ENCODE measurements at places on chromosomes 16 and 17.

- no peak for DNase-seq
Observed at GRCh38 chr17:31401456-31402254, 10.2 kb downstream of the RAB11FIP4 start.

- DNase-seq = no peak
Observed at GRCh38 chr16:81940781-81941560, 70.3 kb downstream of the SDR42E1 start.

GRCh38 chr17:43367737-43368242 is 31.0 kb upstream of the ARL4D start:
- DNase-seq = no peak

DNA sequence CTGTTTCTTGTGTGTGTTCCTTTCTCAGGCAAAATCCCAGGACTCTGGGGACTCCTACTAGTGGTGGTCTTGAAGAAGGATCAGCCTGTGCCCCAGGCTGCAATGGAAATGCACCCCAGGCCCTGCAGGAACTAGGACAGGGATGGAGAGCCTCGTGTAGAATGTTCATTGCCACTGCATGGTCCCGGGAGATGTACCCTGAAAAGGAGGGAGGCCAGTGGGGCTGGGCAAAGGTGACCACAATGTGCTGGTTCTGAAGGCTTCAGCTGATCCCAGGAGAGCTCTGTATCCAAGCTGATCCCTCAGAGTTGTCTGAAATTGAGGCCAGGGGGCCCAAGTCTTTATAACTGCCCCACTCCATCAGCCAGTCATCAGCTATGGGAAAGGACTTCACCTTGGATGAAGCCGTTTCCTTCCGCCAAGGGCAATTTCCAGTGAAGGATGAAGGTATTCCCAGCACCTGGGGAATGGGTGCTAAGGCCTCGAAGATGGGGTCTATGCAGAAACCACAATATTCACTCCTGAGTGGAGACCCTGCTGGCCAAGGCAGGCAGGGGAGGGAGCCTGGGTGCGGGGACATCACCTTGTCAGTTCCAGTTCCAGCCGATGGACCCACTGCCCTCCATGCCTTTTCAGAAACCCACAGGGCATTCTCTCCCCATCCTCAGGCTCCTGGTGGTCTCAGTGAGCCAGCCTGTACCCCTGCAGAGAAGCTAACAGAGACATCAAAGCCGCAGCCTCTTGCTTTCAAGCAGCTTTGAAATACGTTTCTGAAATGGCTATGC is 59.9 kb upstream of the CDH5 start:
- DNase-seq = no peak

DNA sequence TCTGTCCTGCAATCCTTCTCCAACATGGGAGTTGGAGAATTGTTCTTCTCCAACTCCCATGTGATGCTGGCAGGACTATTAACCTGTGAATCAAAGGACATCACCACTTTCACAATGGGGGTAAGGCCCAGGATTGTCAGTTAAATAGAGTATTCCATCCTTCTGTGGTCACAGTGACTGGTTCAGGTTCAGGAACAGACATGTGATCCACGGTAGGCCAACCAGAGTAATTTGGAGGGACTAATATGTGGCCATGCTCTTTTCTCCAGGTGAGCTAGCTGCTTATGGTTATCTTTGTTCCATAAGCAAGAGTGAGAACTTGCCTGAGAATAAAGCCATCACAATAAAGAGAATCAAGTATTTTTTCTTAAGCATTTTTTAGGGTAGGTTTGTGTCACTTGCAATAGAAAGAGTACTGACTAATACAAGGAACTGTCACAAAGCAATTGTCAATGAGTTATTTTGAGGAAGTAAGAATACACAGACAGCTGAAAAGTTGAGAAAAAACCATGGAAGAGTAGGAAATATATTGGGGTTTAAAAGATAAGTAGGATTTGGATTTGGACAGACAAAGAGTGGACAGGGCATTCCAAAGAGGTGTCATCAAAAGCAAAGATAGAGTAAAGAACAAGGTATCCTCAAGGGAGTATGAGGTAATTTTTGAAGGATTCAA is 63.4 kb downstream of the BRIP1 start:
- no peak for DNase-seq

All from left colon (tissue), 2 donors.